Activated naive CD4-positive, alpha-beta T cell (primary cell): ENCODE measurements at places on chromosomes 7 and 10.

GRCh38 chr7:139749545-139749944 lies 28.3 kb downstream of the HIPK2 start:
- DNase-seq, result no peak

- DNase-seq, result no peak
Observed at GRCh38 chr7:4856336-4857057, 5.3 kb downstream of the PAPOLB start.

GRCh38 chr7:117143066-117143465 lies 179.8 kb downstream of the WNT2 start:
- no peak for DNase-seq

DNA sequence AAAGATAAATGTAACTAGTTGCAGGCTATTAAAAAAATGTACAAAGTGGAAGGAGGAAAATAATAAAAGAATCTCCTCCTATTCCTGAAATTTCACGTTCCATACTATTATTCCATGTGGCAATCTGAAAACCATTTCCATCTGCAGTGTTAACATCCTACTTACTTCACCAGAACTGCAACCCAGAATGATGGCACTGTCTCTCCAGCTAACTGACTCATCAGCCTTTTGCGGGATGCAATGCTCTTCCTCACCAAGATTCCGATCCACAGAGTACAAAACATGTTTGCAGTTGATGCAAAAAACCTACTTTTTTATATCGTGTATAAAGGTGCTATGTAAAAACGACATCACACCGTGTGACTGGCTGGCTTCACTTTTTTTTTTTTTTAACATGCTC lies 50.8 kb downstream of the ESYT2 start:
- DNase-seq, result no peak

GRCh38 chr7:82109288-82109687 lies 334.3 kb downstream of the CACNA2D1 start:
- DNase-seq, result no peak

GRCh38 chr7:101818287-101819071 lies 1.1 kb downstream of the CUX1 start:
- no peak for DNase-seq

GRCh38 chr7:28064437-28064836 lies 116.2 kb downstream of the JAZF1 start:
- DNase-seq, result no peak

GRCh38 chr7:70005891-70006260 lies 407.6 kb downstream of the AUTS2 start:
- no peak for DNase-seq

DNA sequence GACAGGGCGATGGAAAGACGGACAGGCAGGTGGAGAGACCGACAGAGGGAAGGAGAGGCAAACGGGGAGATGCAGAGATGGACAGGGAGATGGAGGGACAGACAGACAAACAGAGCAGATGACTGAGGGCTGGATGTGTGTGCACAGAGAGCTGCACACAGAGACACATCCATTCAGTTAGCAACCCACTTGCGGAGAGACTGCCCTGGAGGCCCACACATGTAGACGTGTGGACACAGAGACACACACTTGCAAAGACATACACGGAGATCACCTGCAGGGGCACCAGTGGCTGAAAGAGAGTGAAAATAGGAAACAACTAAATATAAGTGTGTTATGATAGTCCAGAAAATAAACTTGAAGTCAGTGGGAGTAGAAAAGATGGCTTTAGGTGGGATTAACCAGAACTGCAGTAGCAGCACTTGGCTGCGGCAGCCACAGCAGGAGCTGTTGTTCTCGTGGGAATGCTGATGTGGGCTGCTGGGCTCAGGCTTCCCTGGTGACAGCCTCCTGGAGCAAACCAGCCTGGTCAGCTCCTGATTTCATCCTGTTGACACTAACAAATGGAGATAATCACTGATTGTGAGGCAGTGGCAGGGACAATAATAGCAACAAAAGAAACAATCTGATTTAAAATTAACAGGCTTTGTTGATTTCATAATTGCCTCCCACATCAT lies 134.1 kb downstream of the CCNY start:
- no peak for DNase-seq
